Vagina (tissue), 2 donors: ENCODE measurements at places on chromosomes 7 and 10. TPM values are rescaled to one million over a fixed set of nuclear protein-coding genes. Genes with fewer than 3 reads are reported as not detected.

The CLCN1 gene
- total RNA-seq, result not detected

The GAD2 gene
- not detected for total RNA-seq

The PLPP4 gene
- total RNA-seq, result 2.5 TPM

The GPR22 gene
- 0.98 TPM for total RNA-seq

The TBC1D12 gene
- total RNA-seq, result 14.7 TPM

The CFAP46 gene
- total RNA-seq, result not detected

The ZNF488 gene
- not detected for total RNA-seq

The CHST12 gene
- total RNA-seq, result 26.3 TPM

The FGFR2 gene
- 54.0 TPM for total RNA-seq

The HOXA7 gene
- 23.8 TPM for total RNA-seq

The NKX1-2 gene
- total RNA-seq, result 0.98 TPM

The TMEM120A gene
- total RNA-seq, result 45.9 TPM

The SH2B2 gene
- 8.8 TPM for total RNA-seq

The AKR1C8 gene
- total RNA-seq, result not detected

The JAZF1 gene
- 36.1 TPM for total RNA-seq

The PNLIPRP3 gene
- 2.2 TPM for total RNA-seq

The SLC39A12 gene
- not detected for total RNA-seq

The PLCE1 gene
- 13.0 TPM for total RNA-seq

The HACD1 gene
- 6.4 TPM for total RNA-seq

The EXOC6 gene
- 9.3 TPM for total RNA-seq

The DLX5 gene
- 3.7 TPM for total RNA-seq

The NUTM2E gene
- total RNA-seq, result not detected

The SH2D4B gene
- not detected for total RNA-seq

The PAPOLB gene
- total RNA-seq, result not detected

The ANKRD1 gene
- total RNA-seq, result not detected

The CACNA2D1 gene
- total RNA-seq, result 16.9 TPM

The SDHAF3 gene
- total RNA-seq, result 9.6 TPM
